Suppressor macrophage treated with lipopolysaccharide for 1 hour (primary cell): ENCODE measurements at places on chromosomes 5 and 9.

GRCh38 chr5:32536246-32536645 is 49.1 kb upstream of the SUB1 start:
- no peak for DNase-seq

DNA sequence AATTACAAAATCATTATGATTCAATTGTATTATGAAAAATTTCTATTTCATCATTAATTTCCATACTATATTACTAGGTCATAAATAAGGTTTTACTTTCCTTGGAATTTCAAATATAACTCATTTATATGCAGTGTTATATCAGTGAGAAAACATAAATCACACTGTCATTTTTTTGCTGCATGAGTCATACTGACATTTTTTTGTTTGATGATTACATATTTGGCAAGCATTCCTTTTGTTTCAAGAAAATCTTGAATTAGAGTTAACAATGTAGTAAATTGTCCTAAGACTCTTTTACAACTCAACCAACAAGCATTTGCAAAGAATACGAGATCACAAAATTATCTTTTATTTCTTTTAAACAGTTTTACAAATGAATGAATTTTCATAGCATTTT is 298.4 kb upstream of the SEMA6A start:
- no peak for DNase-seq

DNA sequence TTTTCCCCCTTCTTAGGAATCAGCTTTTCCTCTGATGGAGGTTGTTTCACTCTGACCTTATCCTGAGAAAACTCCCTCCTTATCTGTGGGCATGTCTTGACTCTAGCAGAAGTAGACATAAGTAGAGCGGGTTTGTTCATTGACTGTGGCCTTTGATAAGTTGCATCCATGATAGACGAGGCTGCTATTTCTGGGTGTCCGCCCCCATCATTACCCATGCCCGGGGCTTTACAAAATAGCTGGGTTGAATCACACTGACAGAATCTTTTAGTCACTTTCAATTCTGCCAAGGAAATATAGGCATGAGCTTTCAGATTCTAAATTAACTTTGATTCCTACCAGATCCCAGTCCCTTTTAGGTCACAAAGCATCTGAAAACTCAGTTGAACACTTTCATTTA is 223.8 kb downstream of the SEC61B start:
- peak; percentile 63 for DNase-seq

DNA sequence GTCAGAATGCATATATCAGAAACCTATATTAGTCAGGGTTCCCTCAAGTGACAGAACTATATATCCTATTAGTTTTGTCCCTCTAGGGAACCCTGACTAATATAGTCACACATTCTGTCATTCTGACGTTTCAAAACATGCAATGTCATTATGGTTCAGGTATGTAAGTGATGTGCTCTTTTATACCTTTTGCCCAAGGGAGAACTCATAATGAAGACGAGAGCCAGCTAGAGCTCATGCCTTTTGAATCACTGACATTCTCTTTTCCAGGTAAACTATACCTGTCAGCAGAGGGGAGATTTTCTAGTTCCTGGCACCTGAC is 576.7 kb downstream of the LRRC70 start:
- DNase-seq, result no peak

DNA sequence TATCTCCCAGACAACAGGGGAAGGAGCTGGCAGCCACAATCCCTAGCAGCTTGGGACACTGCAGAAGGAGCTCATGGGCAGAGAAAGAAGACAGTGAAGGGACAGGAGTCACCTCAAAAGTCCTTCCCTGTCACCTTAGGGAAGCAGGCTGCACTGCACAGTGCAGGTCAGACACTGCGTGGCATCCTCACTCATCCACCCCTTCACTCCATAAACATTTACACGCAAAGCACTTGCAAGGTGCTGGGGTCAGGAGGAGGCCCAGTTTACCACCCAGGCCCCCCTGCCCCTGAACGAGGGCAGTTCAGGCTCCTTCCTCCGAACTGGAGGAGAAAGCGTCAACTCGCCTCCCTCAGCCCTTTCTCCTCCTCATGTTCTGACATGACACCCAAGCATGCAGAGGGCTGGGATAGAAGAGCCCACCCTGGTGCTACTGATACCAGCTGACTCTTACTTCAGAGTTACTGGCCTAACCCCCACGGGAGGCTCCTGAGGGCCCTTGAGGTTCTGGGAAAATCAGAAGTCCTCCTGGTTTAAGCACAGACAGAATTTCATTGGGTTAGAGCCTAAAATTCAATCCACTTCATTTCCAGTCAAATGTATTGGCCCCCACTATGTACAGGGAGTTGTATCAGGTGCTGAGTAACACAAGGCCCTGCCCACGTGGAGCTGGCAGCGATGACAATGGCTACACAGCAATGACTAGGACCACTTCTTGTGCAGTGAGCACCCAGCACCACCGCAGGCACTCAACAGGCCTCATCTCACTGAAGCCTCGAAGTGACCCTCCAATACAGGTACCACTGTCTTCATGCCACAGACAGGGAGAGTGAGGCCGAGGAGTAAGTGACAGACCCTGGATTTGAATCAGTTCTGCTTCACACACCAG is 70.4 kb downstream of the RAPGEF1 start:
- DNase-seq, result peak; percentile 62

- peak; percentile 85 for DNase-seq
Measured at GRCh38 chr5:57692582-57693487, 210.2 kb upstream of the ACTBL2 start.

GRCh38 chr5:6736524-6737042 is 23.4 kb downstream of the TENT4A start:
- no peak for DNase-seq

DNA sequence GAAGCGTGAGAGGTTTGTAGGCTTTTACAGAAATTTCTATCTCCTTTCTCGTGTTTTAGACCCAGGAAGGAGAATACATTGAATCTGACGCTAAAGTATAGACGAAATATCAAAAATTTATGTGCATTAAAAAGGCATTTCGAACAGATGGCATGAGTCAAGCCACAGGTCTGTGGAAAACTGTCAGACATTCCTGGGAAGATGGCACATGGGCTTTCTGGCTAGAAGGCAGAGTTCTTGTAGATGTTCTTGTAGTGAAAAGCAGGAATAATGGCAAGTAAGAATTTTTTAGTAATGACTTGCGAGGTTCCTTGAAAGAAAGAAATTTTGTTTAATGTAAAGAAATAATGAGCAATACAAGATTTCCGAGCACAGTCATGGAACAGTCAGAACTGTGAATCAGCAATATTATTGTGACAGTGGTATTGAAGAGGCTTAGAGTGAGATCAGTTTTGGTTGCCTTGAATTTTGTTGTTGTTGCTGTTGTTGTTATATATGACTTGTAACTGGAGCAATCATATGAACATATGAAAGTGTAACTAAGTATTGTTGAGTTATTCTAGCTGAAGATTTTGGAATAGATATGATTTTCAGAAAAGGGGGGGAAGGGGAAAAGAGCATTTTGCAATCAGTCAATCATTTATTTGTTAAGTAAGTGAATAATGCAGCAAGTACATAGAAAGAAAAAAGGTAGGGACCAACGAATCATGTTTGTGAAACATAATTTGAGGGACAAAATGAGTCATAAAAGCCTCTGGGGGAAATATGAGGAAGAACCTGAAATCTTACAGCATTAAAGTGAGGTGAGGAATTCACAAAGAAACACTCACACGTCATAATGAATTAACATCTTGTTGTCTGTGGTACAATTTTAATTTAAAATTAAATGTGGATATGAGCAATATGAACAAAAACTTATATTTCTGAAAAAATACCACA is 339.0 kb upstream of the CTNND2 start:
- no peak for DNase-seq

DNA sequence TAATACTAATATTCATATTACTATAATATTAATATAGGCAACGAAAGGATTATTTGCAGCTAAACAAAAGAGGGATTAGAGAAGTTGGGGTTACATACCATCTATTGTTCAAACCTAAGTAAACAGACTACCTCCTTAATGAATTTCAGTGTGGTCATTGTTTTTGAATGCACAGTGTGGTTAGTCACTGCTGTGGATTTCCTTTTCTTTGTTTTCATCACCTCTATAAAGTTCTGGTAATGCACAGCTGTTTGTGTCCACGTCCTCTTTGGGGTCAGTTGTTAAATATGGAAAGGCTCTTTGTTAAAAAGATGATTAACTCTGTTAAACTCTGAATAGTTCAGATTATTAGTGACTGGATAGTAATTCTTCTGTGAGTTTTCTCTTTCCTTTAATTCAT is 233.6 kb downstream of the MAST4 start:
- peak; percentile 24 for DNase-seq

GRCh38 chr9:110146373-110146772 is 61.6 kb downstream of the C9orf152 start:
- no peak for DNase-seq
